NB4 (cell line): ENCODE measurements at places on chromosomes 1 and 21.

DNA sequence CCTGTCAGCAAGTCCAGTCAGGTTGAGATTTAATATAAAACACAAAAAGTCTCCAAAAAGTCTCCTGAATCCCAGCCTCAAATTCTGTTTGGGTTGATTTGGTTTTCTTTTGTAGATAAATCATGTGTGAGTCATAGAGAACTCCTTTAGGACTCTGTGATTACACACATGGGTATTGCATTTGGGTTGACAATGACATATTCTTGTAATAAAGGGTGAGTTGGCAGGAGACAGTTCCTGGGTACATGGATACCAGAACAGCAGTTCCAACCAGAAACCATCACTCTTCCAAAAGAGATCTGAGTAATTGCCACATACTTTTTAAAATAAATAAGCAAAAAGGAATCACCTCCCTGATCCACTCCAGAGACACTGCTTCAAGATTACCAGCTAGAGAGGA, 8.9 kb downstream of the CR2 start:
- no peak for DNase-seq

DNA sequence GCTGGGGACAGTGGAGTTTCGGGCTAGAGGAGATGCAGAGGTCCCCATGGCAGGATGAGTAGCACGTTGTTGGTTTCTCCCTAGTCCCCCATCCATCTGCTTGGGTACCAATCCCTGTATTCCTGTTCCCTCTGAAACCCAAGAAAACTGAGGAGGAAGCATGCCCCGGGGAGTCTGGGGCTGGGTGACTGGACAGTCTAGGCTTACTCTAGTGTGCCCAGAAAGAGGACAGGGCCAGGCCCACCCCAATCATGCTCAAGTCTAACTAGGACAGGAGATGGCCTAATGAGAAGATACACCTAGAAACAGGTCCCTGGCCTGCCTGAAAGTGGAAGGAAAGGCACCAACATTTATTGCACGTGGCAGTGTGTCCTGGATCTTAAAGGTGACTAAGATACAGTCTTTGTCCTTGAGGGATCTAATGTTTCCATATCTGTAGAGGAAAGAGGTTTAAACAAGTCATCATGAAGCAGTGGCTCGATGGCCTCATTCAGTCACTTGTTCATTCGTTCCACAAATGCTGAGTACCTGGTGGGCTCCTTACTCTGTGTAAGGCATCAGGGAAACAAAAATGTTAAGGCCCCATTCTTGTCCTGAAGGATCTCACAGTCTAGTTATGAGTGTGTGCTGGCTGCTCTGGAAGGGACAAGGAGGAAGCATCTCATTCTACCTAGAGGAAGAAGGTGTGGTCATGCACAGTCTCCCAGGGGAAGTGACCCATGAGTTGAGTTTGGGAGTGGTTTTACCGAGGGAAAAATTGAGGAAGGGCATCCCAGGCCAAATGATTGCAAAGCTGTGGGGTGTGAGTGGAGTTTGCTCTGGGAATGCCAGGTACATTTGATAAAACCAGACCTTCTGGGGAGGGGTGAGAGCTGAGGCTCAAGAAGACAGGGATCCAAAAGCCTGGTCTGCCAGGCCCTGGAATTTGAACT, 10.0 kb downstream of the CDK18 start:
- no peak for DNase-seq

- DNase-seq, result peak; percentile 41
Measured at GRCh38 chr1:222167111-222167510, 380.8 kb downstream of the HHIPL2 start.

GRCh38 chr1:228927946-228928898, 192.9 kb downstream of the RHOU start:
- DNase-seq, result peak; percentile 41

DNA sequence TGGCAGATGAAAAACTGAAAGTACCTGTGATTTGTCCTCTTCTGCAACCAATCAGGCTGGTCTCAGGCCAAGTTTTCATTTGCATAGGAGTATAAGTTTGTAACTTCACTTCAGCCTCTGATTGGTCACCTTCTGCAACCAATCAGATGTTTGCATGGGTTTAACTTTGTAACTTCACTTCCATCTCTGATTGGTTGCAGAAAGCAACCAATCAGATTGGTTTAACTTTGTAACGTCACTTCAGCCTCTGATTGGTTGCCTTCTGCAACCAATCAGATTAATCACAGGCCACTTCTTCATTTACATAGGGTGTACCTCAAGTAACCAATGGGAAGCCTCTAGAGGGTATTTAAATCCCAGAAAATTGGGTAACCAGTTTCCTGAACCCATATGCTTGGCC, 18.9 kb upstream of the TUT4 start:
- peak; percentile 52 for DNase-seq

DNA sequence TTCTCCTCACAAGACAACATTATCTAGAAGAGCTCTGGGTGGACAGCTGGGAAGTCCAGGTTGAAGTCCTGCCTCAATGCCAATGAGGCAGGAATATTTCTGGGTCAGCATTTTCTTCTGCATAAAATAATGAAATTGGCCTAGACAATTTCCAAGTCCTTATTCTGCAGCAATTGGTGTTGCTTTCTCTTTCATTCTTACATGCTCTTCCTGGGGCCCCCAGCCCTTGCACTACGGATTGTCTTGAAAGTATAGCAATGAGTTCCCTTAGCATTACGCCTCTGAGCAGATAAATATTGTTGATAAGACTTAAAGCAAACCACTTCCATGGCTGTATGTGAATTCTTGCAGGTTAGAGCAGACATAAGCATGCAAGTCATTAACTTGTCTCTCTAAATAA, 188.5 kb downstream of the TGFBR3 start:
- DNase-seq, result no peak

GRCh38 chr1:3611170-3612019, at the start of gene MEGF6:
Gene MEGF6, minus strand, starts transcription at chr1:3611508. Its CDS starts 240 bp downstream, at chr1:3611268.
- peak; percentile 71 for DNase-seq

- no peak for DNase-seq
Measured at GRCh38 chr1:214856843-214857242, 225.7 kb upstream of the KCNK2 start.

DNA sequence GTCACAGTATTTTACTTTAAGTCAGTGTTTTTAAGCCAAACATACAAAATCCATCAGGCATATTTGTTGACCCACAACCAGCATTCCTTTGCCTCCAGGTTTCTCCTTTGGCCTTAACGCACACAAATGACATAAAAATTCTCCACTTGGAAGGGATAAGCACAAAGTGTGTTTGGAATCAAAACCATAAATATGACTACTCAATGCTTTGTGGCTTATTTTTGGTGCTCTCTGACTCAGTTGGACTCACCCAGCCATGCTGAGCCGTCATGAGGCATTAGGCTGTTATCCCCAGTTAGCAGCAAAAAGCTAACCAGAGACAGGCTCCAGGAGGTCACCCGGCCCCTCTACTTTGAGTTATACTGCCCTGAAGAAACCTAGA, 948 bp downstream of the PRUNE1 start:
- no peak for DNase-seq

DNA sequence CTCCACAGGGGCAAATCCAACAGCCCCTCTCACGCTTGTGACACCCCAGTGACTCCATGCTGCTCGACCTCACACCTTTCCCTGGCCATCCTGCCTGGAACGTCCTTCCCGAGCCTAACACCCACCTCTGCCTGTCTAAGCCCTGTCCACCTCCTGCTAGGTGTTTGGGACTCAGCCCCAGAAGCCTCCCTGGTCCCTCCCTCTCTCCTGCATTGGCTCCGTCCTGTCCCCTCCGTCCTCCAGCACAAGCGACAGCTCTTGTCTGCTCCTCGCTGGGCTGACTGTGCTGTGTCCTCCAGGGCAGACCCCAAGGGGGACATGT, 102.0 kb upstream of the IFFO2 start:
- DNase-seq, result no peak

- no peak for DNase-seq
Measured at GRCh38 chr1:35939484-35939883, 8.6 kb downstream of the AGO3 start.
